ENCODE measurements at places on chromosomes 11 and 22.

DNA sequence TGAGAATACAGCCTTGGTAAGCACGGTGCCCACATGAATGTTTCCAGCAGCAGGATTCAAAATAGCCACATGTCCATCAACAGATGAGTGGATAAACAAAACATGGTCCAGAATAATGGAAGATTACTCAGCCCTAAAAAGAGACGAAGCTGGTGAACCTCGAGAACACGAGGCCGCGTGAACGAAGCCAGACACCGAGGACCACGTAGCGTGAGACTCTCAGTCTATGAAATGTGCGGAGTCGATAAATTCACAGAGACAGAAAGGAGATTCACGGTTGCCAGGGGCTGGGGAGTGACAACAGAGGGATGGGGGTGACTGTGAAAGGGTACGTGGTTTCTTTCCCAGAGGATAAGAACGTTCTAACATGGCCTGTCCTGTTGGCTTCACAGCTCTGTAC is 2.9 kb upstream of the ASCL2 start:
- no peaks in the 10 kb centered on the region for H3K36me3 ChIP-seq
- no peak overlapping the region for H3K4me3 ChIP-seq
- peaks cover 61% of the 10 kb centered on the region for H3K27me3 ChIP-seq
- H3K4me1 ChIP-seq, result no peaks in the 10 kb centered on the region
- DNase-seq, result no peak

- H3K36me3 ChIP-seq, result no peaks in the 10 kb centered on the region
- peak; percentile 76 for DNase-seq
- H3K27ac ChIP-seq, result no peak within 1 kb of the TSS
- H3K4me3 ChIP-seq, result peak within 1 kb of the TSS; percentile 26
- H3K4me1 ChIP-seq, result peaks cover 14% of the 10 kb centered on the region
Observed at GRCh38 chr11:113974741-113975470, at the start of gene HTR3A. Gene HTR3A (plus strand): TSS chr11:113975108. CDS start chr11:113975326, 218 bp downstream.

GRCh38 chr22:30233582-30233981 is 13.0 kb downstream of the LIF start:
- no peak for DNase-seq
- peaks cover 31% of the 10 kb centered on the region for H3K4me1 ChIP-seq
- H3K4me3 ChIP-seq, result no peak overlapping the region
- no peaks in the 10 kb centered on the region for H3K27me3 ChIP-seq
- H3K27ac ChIP-seq, result no peak overlapping the region
- H3K36me3 ChIP-seq, result no peaks in the 10 kb centered on the region

DNA sequence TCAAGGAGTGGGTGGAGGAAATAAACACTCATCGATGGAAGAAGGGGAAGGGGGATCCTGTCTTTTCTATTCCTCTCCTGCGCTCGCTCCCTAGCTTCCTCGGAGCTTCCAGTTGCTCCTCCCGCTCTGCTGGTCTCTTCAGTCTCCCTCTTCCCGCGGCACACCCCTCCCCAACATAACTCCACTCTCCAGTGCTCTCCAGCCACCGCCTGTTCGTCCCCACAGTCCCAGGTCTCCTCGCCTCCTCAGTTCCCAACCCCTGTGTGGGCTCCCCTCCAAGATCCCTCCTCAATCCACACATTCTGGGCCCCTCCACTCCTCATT is 438 bp downstream of the ZW10 start:
- peak overlapping the region; percentile 90 for H3K4me3 ChIP-seq
- peaks cover 11% of the 10 kb centered on the region for H3K36me3 ChIP-seq

DNA sequence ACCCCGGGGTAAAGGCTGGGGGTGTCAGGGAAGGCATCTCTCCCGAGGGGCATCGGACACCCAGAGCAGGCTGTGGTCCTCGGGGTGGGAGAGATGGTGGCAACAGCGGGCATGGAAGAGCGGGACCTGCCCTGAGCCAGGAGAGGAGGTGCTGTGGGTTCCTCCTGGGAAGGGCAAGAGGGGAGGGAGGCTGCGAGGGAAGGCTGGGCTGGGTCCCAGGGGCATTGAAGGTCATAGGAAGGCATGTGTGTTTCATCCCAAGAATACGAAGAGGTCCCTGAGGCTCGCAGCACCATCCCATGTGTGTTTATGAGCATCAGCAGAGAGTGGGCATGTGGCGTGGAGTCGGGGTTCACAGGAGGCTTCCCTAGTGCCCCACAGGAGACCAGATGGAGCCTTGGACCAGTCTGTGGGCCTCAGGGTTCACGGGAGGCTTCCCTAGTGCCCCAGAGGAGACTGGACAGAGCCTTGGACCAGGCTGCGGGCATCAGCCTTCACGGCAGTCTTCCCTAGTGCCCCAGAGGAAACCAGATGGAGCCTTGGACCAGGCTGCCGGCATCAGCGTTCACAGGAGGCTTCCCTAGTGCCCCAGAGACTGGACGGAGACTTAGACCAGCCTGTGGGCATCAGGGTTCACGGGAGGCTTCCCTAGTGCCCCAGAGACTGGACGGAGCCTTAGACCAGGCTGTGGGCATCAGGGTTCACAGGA is 420.6 kb downstream of the BRD1 start:
- H3K27me3 ChIP-seq, result no peaks in the 10 kb centered on the region
- DNase-seq, result no peak
- H3K4me1 ChIP-seq, result no peaks in the 10 kb centered on the region
- H3K36me3 ChIP-seq, result no peaks in the 10 kb centered on the region

DNA sequence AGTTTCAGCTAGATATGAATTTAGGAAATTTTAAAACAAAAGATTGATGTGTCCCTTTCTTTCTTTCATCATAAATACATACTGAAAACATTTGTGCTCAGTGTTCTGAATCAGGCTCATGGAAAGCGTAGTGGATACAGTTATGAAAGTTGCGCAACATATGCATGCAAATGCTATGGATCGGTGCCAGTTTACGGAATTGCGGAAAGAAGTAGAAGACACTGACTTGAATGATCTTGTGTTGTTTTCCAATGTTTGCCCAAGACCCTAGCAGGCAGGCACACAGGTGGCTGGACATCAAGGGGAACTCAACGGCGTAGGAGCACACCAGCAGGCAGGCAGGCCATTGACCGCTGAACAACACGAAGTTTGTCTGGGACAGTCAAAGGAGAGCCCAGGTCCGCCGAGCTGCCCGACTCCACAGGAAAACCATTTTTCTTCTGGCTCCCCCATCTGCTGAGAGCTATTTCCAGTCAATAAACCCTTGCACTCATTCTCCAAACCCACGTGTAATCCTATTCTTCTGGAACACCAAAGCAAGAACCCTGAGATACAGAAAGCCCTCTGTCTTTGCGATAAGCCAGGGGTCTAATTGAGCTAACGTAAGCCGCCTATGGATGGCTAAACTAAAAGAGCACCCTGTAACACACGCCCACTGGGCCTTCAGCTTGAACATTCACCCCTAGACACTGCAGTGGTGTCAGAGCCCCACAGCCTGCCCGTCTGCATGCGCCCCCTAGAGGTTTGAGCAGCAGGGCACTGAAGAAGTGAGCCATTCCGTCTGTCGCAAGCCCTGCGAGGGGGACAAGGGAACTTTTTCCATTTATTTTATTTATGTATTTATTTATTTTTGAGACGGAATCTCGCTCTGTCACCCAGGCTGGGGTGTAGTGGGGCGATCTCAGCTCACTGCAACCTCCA is 7.4 kb upstream of the BIRC3 start:
- no peaks in the 10 kb centered on the region for H3K4me1 ChIP-seq
- no peaks in the 10 kb centered on the region for H3K27me3 ChIP-seq
- H3K36me3 ChIP-seq, result no peaks in the 10 kb centered on the region
- no peak overlapping the region for H3K27ac ChIP-seq
- DNase-seq, result peak; percentile 79

DNA sequence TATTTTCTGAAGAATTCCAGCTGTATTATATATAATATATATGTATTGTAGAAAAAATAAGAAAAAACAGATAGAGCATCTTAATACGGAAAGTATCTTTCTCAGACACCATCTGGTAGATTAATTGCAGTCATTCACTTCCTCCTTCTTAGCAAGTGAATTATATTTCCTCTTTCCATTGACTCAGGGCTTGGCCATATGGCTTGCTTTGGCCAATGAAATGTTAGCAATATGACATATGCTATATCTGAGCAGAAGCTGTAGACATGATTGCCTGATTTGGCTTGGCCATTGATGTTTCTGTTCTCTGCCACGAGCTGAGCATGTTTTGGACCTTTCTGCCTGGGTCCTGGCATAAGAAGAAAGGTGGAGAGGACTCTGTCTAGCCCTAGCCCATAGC is 34.4 kb upstream of the ZBED5 start:
- H3K27me3 ChIP-seq, result no peaks in the 10 kb centered on the region
- no peak overlapping the region for H3K27ac ChIP-seq
- H3K4me3 ChIP-seq, result no peak overlapping the region
- no peaks in the 10 kb centered on the region for H3K36me3 ChIP-seq

- H3K4me3 ChIP-seq, result no peak overlapping the region
- H3K4me1 ChIP-seq, result peaks cover 14% of the 10 kb centered on the region
- no peak overlapping the region for H3K27ac ChIP-seq
- no peaks in the 10 kb centered on the region for H3K36me3 ChIP-seq
Observed at GRCh38 chr11:44970293-44970692, 19.6 kb upstream of the TP53I11 start.

DNA sequence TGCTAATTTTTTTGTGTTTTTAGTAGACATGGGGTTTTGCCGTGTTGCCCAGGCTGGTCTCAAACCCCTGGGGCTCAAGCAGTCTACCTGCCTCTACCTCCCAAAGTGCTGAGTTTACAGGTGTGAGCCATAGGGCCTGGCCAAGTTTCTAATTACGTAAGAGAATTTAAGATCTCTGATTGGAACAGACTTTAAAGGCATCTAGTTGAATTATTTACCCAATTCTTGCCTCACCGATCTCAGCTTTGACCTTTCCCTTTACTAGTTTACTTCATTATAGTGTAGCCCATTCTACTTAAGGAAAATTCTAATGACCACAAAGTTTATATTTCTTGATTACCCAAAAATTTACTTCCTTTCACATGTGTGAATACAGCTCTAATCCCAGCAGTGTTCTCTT is 81.6 kb downstream of the YAP1 start:
- H3K4me1 ChIP-seq, result no peaks in the 10 kb centered on the region
- no peak overlapping the region for H3K27ac ChIP-seq
- H3K36me3 ChIP-seq, result no peaks in the 10 kb centered on the region
- no peaks in the 10 kb centered on the region for H3K27me3 ChIP-seq

GRCh38 chr11:103047837-103048236 is 44.1 kb downstream of the DCUN1D5 start:
- no peaks in the 10 kb centered on the region for H3K4me1 ChIP-seq
- H3K27ac ChIP-seq, result no peak overlapping the region
- no peaks in the 10 kb centered on the region for H3K36me3 ChIP-seq
- H3K4me3 ChIP-seq, result no peak overlapping the region
- no peak for DNase-seq

DNA sequence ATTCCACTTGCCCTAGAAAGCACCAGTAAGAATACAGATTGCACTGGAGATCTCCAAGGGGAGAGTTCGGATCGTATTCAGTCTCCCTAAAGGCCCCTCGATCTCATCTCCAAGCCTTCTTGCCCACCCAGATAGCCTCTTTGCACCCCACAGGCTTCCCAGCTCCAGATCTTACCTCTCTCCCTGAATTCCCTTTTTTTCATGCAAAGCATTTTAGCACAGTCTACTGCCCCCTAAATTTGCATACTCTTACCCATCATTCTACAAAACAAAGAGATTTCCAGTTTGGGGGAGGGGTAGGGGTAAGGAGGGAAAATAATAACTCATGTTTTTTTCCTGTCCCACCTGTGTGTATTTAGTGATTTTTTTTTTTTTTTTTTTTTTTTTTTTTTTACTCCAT is 105.2 kb downstream of the NAV2 start:
- H3K4me3 ChIP-seq, result peak overlapping the region; percentile 13
- H3K27me3 ChIP-seq, result no peaks in the 10 kb centered on the region

- no peaks in the 10 kb centered on the region for H3K27me3 ChIP-seq
- H3K36me3 ChIP-seq, result no peaks in the 10 kb centered on the region
- H3K4me3 ChIP-seq, result no peak overlapping the region
- H3K27ac ChIP-seq, result no peak overlapping the region
Observed at GRCh38 chr11:79287952-79288351, 152.9 kb downstream of the TENM4 start.

DNA sequence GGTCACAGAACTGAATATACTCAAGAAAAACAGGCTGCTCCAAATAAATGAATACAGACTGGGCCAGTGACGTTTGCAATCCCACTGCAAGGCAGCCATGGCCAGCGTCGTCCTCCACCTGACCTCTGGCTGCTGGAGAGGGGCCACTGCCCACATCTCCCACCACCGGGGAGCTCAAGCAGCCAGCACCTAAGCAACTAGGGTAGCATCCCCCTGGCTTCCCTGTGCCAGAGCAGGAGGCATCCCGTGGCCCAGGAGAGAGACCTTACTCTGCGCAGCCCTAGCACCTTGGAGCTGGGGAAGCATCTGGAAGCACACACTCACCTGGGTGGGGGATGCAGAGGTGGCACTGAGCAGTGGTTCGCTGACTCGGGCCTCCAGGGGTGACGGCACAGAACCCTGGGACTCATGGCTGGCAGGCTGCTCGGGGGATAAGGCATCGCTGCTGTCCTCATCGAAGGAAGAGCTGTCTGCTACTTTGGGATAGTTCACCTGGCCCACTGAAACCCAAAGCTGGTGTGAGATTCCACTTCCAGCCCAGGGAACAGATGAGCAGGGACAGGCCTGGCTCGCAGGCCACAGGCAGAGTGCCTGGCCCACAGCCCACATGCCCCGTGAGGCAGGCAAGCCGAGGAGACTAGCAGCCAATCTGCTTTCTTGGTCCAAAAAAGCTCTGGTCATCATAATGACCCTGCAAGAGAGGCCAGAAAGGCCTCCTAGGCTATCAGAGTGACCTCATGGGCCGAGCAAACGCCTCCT is 53.7 kb downstream of the SGSM3 start:
- no peaks in the 10 kb centered on the region for H3K4me1 ChIP-seq
- peaks cover 5% of the 10 kb centered on the region for H3K36me3 ChIP-seq
- DNase-seq, result no peak
- no peaks in the 10 kb centered on the region for H3K27me3 ChIP-seq
- no peak overlapping the region for H3K4me3 ChIP-seq
- H3K27ac ChIP-seq, result no peak overlapping the region

DNA sequence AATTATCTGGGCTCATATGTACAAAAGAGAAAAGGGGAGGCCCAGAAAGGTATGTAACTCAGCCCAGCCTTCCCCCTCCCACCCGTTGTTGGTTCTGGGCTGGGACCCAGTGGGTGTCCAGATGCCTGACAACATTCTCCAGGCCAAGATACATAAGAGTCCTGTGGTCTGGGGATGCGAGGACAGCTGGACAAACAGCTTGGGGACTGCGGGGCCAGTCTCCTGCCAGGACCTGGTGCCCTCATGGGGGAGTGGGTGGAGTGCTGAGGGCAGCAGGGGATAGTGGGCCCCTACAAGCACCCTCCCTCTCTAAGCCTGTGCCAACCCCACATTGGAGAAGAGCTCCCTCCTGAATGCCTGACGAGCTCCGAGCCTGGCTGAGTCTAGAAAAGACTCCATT is 3.5 kb upstream of the SLC22A6 start:
- H3K27me3 ChIP-seq, result no peaks in the 10 kb centered on the region
- no peak overlapping the region for H3K4me3 ChIP-seq
- no peak for DNase-seq
- no peaks in the 10 kb centered on the region for H3K4me1 ChIP-seq
- H3K27ac ChIP-seq, result no peak overlapping the region

- H3K4me3 ChIP-seq, result no peak overlapping the region
- peaks cover 8% of the 10 kb centered on the region for H3K4me1 ChIP-seq
- no peaks in the 10 kb centered on the region for H3K27me3 ChIP-seq
Observed at GRCh38 chr11:117933475-117933874, 4.3 kb upstream of the TMPRSS13 start.

- H3K27ac ChIP-seq, result no peak overlapping the region
- H3K4me1 ChIP-seq, result peaks cover 3% of the 10 kb centered on the region
- DNase-seq, result no peak
- H3K27me3 ChIP-seq, result no peaks in the 10 kb centered on the region
Observed at GRCh38 chr11:86477495-86478155, 102.9 kb downstream of the CCDC81 start.

Data from H1 (cell line).